ENCODE measurements at places on chromosomes 3 and 15.

DNA sequence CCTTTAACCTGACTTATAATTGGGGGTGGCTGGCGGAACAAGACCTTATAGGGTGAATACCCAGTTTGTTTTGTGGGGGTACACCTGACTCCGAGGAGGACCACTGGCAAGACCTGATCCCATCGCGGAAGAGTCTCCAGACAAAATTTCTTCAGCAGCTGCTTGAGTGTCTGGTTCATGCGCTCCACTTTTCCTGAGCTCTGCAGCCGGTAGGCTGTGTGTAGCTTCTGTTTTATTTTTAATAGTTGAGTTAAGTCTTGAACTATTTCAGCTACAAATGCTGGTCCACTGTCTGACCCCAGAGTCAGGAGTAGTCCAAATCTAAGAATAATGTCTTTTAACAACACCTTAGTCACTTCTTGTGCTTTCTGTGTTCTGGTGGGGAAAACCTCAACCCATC lies 21.2 kb upstream of the NOX5 start:
- DNase-seq = no peak

- peak; percentile 73 for DNase-seq
Measured at GRCh38 chr15:92810418-92811138, 89.5 kb upstream of the CHD2 start.

GRCh38 chr3:59821274-59821673 lies 771.4 kb upstream of the CFAP20DC start:
- no peak for DNase-seq

DNA sequence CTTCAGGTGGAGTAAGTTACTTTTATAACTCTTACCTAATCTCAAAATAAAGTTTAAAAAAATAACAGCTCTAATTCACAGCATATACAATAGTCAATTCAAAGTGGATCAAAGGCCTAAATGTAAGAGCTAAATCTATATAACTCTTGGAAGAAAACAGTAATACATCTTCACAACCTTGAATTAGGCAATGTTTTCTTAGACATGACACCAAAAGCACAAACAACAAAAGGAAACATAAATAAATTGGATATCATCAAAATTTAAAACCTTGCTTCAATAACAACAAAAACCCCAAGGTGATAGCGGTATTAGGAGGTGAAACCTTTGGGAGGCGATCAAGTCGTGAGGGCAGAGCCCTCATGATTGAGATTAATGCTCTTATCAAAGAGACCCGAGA lies 12.8 kb downstream of the DENND6A start:
- no peak for DNase-seq

DNA sequence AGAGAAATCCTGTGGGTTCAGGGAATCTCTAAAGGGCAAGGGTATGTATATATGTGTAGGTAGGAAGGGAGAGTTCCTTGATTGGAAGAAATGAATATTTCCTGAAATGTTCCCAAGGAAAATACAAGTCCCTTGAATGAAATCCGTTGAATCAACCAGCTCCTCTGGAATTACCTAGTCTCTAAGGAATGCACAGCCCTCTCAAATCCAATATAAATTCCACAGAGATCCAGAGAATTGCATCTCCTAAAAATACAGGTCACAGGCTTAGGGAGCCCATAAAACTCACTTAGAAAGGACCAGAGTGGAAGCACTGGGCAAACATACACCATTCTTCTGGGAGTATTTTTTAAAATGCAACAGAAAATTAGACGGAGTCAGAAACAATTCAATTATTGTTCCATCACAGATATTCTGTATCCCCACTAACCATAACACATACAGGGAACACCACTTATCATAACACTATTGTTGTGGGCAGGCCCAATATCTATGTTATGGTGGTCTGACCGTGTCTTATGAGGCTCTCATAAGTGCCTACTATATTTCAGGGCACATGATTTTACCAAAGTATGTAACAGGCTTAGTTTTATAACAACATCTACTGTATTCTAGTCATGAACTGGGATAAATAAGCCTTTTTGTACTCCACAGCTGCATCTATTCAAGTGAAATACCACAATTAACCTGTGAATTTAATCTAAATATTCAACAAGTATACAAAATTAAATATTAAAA lies 43.7 kb downstream of the IGSF11 start:
- no peak for DNase-seq

DNA sequence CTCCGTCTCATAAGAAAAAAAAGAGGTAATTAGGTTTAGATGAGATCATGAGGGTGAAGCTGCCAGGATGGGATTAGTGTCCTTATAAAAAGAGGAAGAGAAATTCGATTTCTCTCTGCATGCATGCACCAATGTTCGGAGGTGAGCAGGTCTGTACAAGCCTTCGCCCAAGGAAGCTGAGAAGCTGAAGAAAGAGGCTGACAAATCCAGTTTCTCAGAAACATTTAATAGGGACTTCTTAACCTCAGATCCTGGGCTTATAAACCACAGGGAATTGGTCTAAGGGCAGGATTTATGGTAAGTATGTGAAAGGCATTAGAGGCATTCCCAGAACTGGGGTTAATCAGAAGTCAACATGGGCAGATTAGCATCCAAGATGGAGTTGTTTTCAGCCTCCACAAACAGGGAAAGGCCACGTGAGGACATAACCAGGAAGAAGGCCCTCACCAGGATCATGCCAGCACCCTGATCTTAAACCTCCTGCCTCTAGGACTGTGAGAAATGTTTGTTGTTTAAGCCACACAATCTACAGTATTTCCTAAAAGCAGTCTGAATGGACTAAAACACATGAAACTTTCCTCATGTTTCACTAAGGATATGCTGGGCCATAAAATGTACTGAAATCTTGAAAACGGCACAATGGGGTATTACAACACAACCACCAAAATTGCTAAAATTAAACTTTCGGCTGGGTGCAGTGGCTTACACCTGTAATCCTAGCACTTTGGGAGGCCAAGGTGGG lies 11.3 kb downstream of the SHISA5 start:
- no peak for DNase-seq

GRCh38 chr3:185353225-185353624 lies 9.7 kb upstream of the MAP3K13 start:
- DNase-seq = no peak

GRCh38 chr15:74046275-74046674 lies 36.1 kb downstream of the GOLGA6A start:
- DNase-seq = no peak

DNA sequence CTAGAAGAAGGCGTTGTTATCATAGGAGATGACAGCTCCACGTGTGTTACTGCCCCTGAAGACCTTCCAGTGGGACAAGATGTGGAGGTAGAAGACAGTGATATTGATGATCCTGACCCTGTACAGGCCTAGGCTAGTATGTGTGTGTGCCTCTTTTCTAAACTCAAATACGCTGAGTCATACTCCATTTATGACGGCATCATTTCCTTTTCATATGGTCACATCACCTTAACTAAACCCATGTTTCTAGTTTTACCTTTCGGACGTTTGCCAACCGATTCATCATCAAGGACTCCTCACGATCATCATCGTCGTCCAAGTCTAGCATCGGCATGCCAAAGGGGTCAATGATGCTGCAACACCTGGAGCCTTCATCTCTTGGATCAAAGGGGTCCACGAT lies 149.0 kb downstream of the CBLB start:
- no peak for DNase-seq

GRCh38 chr3:123780656-123781055 lies 103.5 kb downstream of the MYLK start:
- no peak for DNase-seq

DNA sequence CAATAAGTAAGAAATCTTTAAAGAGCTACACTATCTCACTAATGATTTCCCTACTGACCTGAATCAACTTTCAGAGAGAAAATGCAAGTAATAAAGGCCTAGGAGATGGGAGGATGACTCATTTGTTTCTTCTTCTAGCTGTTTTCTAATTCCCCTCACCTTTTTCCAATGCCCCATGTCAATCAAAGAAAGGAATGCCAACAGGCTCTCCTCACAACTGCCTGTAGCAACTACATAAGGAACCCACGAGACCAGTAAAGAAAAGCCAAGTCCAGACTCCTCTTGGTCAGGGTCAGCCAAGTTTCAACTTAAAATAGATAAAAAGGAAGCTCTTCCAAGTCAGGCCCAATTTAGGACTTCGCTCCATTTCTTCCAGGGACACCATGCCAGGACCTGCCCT lies 201.9 kb downstream of the TNIK start:
- no peak for DNase-seq

GRCh38 chr3:30681649-30682211 lies 75.3 kb downstream of the TGFBR2 start:
- DNase-seq = no peak

All from retina (tissue), 1 donor.